ENCODE measurements at places on chromosomes 7 and 10. TPM values are rescaled to one million over a fixed set of nuclear protein-coding genes. Genes with fewer than 3 reads are reported as not detected.

TAS2R3 gene
- not detected for total RNA-seq

GNAT3 gene
- total RNA-seq = not detected

SPDYE5 gene
- total RNA-seq = not detected

ITPRID1 gene
- total RNA-seq = not detected

PARD3 gene
- total RNA-seq = 75.1 TPM

HOXA7 gene
- total RNA-seq = 5.1 TPM

GALNT17 gene
- total RNA-seq = not detected

OGDHL gene
- total RNA-seq = 0.22 TPM

UCN3 gene
- not detected for total RNA-seq

ENKUR gene
- total RNA-seq = 0.27 TPM

HOXA1 gene
- total RNA-seq = 4.0 TPM

DYNC1I1 gene
- 0.27 TPM for total RNA-seq

GBX1 gene
- total RNA-seq = not detected

CALN1 gene
- not detected for total RNA-seq

MACC1 gene
- not detected for total RNA-seq

PVRIG gene
- not detected for total RNA-seq

SPAM1 gene
- total RNA-seq = not detected

SLC26A3 gene
- total RNA-seq = not detected

LYZL2 gene
- not detected for total RNA-seq

HHEX gene
- total RNA-seq = 15.9 TPM

OR2A5 gene
- not detected for total RNA-seq

PTF1A gene
- total RNA-seq = not detected

OR6B1 gene
- total RNA-seq = not detected

EGR2 gene
- total RNA-seq = 0.28 TPM

TRIM73 gene
- total RNA-seq = 2.0 TPM

ELN gene
- 0.13 TPM for total RNA-seq

PRKG1 gene
- not detected for total RNA-seq

POLR2J2 gene
- total RNA-seq = 0.75 TPM

OR2A12 gene
- not detected for total RNA-seq

AFAP1L2 gene
- total RNA-seq = 28.2 TPM

OPN4 gene
- total RNA-seq = not detected

TDRD1 gene
- not detected for total RNA-seq

All from A549 treated with CpdA at 1 μM for 4 hours (cell line).